ENCODE measurements at places on chromosomes 11 and 22.

DNA sequence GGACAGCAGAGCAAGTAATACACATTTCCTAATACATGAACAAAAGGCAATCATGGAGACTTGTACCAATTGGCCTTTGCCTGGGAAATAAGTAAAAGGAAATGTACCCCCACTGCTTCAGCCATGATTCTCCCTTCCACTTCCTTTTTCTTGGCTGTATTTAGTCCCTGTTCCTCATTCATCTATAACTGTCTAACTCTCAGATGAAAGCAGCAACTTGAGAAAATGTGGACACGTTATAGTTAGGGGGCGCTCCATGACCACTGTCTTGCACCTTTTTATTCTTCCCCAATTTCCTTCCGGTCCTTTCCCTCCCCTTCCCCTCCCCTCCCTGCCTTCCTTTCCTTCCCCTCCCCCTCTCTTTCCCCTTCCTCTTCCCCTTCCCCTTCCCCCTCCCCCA lies 61.3 kb upstream of the BARX2 start:
- no peak for DNase-seq

GRCh38 chr22:24407884-24408283 lies 19.5 kb upstream of the ADORA2A start:
- no peak for DNase-seq

DNA sequence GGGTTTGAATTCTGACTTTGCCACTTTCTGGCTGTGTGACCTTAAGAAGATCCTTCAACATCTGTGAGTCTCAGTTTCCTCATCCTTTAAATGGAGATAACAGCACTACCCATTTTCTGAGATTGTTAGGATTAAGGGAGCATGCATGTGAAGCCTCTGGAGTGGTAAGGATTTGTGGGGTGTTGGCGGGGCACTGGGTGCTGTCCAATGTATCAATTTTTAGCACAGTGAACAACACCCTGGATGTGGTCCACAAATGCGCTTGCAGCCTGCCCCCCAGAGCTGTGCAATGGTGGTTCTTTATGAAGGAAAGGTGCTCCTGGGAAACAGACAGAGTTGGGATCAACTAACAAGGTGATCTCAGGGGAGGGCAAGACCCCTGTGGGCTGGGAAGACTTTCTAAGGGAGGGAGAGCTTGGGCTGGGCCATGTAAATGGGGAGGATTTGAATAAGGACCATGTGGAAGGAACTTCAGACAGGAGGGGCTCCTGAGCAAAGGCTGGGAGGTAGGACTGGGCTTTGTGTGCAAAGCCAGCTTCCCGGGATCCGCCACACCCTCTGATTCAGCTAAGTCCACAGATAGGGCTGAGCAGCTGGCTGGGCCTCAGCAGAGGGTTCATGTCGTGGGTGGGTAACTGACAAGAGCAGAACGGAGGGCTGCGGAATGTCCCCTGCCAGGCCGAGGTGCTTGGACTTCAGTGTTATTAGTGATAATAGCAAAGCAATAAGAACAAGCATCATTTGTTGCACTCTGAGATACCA lies 22.7 kb upstream of the RASD2 start:
- DNase-seq, result no peak

DNA sequence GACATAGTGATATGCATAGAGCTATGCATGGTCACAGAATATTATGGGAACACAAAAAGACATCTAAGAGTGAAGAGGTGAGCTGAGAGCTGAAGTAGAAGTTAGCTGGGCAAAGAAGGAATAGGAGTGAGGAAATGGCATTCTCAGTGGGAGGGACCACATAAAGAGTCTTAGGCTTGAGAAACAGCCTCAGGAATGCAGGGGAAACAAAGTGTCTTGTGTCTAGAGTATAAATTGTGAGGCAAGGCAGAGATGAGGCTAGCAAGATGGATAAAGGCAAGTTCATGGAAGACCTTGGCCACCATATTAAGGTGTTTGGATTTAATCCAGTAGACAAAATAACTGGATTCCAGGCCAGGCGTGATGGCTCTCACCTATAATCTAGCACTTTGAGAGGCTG lies 40.6 kb upstream of the CRTAM start:
- DNase-seq, result no peak

GRCh38 chr22:48240148-48240934 lies 1477.9 kb downstream of the TBC1D22A start:
- DNase-seq, result no peak

DNA sequence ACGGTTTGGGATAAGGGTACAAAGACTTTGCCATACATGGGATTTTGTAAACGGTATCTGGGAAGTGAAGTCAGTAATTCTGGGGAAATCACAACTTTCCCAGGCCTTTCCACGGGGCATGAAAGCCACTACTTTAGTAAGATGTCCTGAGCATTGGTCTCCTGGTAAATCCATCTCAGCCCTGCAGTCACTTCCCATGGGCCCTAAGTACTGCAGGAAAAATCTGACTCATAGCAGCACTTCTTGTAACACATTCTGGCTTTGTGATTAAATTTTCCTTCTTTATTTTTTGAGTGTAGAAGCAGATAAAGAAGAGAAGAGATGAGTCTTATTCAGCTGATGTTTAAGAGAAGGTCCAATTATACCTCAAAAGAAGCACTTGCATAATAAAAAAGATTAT lies 67.6 kb downstream of the BLID start:
- no peak for DNase-seq

DNA sequence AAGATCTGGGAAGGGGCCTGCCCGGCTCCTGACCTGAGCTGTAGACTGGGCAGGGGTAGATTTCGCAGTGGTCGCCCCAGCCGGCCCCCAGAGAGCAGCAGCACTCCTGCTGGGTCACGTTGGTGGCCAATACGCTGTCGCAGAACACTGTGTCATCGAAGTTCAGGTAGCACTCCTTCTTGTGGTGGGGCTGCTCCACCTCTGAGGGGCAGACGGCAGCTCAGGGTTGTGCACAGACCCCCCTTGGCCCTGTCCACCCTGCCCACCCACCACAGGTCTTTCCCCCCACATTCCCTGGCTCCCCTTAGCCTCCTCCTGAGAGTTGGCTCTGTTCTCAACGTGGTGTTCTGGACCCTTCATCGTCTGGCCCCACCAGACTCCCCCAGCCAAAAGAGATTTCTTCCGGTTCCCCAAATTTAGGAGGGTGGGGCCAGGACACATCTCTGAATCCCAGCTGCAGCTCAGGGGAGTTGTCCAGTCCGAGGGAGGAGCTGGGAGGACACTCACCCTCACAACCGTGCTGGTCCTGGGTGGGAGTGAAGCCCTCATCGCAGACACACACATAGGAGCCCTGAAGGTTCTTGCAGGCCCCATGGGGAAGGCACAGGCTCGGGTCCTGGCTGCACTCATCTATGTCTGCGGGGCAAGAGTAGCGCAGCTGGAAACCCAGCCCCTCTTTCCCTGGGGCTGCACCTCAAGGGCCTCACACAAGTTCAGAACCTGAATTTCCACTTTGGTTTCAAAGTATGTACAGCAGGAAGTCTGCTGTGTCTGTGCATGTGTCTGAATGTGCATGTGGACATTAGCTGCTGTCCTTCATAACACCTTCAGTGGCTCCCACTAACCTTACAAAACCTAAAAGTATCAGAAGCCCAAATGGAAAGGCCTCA lies 16.5 kb downstream of the SCYL1 start:
- no peak for DNase-seq

- DNase-seq, result no peak
These were observed 53.3 kb upstream of the BMAL1 start for GRCh38 chr11:13224324-13224723.

DNA sequence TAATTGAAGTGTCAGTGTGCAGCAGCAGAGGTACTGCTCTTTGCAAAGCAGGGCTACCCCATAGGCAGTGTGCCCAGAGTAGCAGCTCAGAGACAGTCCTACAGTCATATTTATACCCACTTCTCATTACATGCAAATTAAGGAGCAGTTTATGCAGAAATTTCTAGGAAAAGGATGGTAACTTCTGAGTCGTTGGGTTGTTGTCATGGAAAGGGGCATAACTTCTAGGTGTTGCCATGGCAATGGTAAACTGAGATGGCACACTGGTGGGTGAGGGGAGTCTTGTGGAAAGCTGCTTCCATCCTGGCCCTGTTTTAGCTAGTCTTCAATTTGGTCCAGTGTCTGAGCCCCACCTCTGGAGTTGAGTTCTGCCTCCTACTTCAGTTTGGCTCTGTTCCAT lies 77.4 kb downstream of the MN1 start:
- DNase-seq, result no peak

DNA sequence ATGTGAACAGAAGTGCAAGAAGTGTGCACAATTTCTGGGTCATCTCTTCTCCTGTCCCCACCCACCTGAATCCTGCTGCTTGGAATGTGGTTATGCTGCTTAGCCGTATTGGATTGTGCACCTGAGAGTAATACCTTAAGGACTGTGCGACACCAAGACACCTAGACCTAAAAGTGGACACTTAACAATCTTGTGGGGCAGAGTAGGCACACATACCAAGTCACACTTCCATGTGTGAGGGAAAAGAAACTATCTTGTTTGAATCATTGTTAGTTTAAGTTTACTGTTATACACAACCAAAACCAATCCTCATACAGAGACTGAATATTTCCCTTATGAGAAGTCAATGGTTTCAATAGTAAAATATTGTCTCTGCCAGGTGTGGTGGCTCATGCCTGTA lies 93.7 kb downstream of the CCDC83 start:
- no peak for DNase-seq

DNA sequence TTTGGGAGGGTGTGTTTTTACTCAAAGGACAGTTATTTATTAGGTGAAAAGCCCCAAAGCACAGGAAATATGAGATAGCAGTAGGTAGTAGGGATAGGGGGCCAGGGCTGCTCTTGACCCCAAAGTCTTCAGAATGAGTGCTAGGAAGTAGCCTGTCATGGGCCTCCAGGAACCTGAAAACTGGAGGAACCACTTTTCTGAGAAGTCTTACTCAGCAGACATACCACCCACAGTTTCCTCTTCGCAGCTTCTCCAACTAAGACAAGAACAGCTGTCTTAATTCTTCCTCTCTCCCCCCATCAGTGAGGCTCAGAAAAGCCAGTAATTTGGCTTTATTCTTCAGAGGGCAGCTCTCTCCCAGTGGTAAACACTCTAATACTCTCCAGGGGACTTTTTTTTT lies 84.0 kb upstream of the CTSC start:
- DNase-seq, result no peak

GRCh38 chr22:23067023-23067650 lies 3.2 kb upstream of the GNAZ start:
- DNase-seq, result no peak

GRCh38 chr11:131533149-131533548 lies 162.7 kb downstream of the NTM start:
- no peak for DNase-seq

DNA sequence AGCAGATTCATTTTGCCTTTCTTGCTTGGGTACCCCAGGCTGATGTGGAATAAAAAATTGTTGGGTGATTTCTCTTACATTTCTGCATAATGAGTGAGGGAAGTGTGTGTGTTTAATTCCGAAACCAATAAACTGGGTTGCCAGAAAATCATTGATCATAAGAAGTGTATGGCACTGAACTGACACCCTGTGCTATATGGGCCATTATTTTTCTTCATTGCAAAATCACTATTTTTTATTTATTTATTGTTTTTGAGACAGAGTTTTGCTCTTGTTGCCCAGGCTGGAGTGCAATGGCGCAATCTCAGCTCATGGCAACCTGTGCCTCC lies 14.6 kb upstream of the HIKESHI start:
- DNase-seq, result no peak

GRCh38 chr11:46970913-46971625 lies 34.5 kb downstream of the CSTPP1 start:
- DNase-seq, result no peak

- DNase-seq, result no peak
These were observed 337.2 kb upstream of the API5 start for GRCh38 chr11:42974510-42975179.

DNA sequence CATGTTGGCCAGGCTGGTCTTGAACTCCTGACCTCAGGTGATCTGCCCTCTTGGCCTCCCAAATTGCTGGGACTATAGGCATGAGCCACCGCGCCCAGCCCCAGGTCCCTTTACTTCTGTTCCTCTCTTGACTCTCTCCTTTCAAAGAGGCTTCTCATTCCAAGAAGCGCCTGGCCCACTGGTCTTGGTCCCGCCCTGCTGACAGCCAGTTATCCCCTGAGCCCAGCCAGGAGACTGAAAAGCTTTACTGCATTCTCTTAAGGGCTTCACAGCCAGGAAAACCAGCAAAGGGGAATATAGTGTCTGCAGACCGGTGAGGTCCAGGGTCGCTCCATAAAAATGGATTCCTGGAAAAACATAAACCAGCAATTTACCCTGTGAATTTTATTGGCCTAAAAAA lies 68.3 kb downstream of the NFAM1 start:
- no peak for DNase-seq

DNA sequence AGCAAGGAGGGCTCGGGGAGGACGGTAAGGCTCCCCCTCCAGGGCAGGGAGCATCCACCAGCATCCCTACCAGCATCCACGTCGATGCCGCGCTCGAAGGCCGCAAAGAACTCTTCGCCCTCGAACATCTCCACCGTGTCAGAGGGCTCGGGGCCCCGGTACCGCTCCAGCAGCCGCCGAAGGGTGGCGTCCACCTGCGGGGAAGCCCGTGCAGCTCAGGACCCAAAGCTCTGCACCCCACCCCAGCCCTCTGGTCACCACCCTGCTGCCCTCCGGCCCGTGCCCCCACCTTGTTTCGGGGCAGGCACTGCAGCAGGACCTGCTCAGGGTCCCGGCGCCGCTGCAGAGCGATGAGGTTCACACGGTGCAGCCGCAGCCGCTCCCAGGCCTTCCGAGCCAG lies 2.4 kb upstream of the SLC25A22 start:
- DNase-seq, result no peak

DNA sequence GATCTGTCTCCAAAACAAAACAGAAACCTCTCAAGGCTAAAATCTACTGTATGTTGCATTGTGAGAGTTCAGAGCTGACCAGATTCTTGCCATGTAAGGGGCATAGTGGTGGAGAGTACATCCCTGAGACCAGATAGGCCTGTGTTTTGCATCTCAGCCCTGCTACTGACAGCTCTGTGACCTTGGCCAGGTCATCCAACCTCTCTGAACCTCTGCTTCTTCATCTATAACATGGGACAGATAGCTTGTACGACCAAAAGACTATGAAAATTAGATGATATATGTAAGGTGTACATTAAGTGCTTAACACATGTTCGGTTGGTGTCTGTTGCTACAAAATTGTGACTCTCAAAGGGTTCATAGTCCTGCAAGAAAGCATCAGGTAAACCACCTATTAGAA lies 22.9 kb downstream of the ZNRF3 start:
- DNase-seq, result no peak

DNA sequence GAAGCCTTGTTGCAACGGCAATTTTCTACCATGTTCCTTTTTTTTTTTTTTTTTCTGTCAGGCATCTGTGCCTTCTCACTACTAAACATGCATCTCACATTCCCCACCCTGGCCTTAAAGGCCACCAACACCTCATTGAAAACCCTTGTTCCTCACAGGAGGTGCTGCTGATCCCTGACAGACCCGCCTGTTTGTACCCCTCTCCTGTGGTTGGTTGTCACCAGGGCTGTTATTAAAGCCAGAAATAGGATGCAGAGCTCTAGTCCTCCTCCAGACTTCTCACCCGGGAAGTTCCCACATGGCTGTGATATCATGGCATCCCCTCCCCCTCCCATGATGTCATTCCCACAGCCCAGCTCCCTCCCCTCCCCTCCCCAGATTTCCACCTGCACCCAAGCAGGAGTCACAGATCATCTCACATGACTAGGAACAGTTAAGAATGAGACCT lies 302.8 kb upstream of the NCAM1 start:
- DNase-seq, result no peak

- DNase-seq, result no peak
These were observed 30.3 kb downstream of the TPCN2 start for GRCh38 chr11:69078930-69079605.

Measured in activated CD4-positive, CD25-positive, alpha-beta regulatory T cell (primary cell).